ENCODE measurements at places on chromosomes 2 and 18. TPM values are rescaled to one million over a fixed set of nuclear protein-coding genes. Genes with fewer than 3 reads are reported as not detected.

DNA sequence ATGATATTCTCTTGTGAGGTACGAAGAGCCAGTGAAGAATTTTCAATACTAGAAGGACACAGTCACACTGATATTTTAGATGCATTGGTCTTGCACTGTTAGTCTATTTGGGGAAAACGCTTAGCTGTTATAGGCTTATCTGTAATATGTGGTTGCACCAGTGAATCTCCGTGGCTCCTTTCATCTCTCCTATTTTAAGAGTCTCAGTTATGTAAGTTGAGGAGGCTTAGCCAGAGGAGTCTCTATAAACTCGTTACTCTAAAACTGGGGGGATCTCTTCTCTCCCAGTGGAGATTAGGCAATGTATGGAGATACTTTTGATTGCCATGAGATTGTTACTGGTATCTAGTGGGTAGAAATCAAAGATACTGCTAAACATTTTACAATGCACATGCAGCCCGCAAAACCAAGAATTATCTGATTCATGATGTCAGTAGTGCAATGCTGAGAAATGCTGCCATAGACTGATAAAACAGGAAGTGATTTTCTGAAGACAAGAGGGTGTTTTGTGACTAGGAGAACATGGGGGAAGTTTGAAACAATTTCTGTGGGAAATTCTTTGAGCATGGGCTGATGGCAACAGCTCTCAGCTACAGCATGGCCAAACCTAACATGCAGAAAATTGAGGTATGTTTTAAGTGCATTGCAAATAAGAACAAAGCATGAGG is 339.1 kb downstream of the SOX11 start:
- no peak for DNase-seq

The CACNB4 gene
- total RNA-seq, result 1.3 TPM

- DNase-seq, result no peak
Observed at GRCh38 chr18:24293254-24293653, 104.4 kb downstream of the OSBPL1A start.

The SP5 gene
- total RNA-seq, result not detected

The MAP3K19 gene
- not detected for total RNA-seq

DNA sequence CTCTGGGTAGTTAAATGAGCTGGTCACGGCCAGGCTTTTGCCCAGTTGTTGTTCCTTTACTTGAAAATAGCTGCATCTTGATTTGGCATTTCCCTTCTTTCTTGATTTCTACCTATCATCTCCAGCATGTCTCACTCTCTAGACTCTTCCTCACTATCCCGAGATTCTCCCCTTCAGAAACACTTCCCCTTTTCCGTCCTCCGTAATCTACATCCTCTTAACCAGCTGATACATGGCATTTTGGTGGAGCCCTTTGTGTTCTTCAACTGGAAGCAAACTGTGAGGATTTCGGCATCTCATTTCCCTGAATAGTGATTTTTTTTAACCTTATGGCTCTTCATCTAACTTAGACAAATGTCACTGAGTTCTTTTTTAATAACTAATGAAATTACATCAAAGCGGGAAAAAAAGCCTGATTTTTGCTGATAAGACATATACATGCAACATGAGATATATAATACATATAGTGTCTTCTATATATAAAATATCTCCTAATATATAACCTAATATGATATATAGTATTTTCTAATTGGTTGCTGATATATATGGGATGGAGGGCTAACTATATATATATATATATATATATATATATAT is 220.2 kb upstream of the RASGRP3 start:
- no peak for DNase-seq

DNA sequence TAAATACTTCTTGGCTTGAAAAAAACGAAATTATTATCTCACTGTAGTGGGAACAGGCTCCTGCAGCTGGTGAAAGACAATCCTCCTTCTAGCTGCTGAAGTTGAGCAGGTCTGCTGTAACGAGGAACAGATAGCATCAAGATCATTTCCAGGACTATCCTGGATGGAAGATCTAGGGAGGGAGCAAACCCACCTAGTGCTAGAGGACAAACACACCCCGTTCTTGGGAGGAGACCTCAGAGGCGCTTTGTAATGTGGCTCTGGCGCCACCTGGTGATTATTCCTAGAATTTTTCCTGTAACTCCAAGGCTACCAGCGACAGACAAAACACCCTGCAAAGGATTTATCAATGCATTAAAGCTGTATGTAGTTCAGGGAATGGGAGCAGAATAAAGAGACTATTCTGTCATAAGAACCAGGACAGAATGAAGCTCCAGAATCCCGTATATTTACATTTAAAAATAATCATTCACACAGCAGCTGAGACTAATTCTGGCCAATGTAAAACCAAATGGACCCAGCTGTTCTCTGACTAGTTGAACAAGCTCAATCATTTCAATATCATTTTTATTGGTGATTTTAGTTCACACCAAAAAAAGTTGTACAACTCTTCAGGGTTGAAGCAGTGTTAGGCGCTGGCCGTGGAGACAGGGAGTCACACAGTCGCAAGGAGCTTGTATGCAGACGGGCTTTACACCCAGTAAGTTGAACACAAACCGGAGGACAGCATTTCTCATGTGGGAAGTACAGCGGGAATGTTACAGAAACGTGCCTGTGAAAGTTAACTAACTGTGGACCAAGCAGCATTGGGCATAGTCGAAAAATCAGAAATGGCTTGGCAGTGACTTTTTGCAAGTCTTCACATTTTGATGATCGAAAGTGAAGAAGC is 290.3 kb downstream of the TRIB2 start:
- DNase-seq, result peak; percentile 64

The UGT1A8 gene
- not detected for total RNA-seq

- no peak for DNase-seq
Observed at GRCh38 chr2:120226316-120226715, 3.1 kb upstream of the TMEM185B start.

The TMEM247 gene
- total RNA-seq, result not detected

The RGPD8 gene
- 19.7 TPM for total RNA-seq

The LIMS3 gene
- 4.7 TPM for total RNA-seq

The ARHGAP28 gene
- total RNA-seq, result 16.3 TPM

DNA sequence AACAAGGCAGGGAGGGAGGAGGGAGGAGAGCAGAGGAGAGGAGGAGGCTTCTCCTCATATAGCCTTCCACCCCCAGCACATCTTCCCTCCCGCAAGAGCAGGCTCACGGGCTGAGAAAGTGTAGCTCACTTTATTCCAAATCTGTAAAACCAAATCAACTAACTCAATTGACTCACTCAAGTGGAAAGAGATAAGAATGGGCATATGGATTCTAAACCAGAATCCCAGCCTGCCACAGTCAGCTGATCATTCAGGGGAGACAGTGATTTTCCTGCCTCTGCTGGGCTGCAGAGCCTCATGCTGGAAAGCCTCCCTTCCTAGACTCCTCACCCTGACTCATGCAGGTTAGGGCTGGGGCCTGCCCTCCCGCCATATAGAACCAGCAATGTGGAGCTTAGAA is 4.2 kb upstream of the TWSG1 start:
- DNase-seq, result no peak

- no peak for DNase-seq
Observed at GRCh38 chr2:146124741-146125140, 1604.8 kb upstream of the ZEB2 start.

The CNOT9 gene
- total RNA-seq, result 17.6 TPM

GRCh38 chr2:70513738-70514137 is 39.9 kb downstream of the TGFA start:
- DNase-seq, result no peak

The GNLY gene
- total RNA-seq, result not detected

GRCh38 chr2:163649080-163649479 is 86.7 kb downstream of the FIGN start:
- no peak for DNase-seq

The ABCB11 gene
- not detected for total RNA-seq

The LYG2 gene
- not detected for total RNA-seq

The CLK1 gene
- total RNA-seq, result 151 TPM

The GAREM2 gene
- total RNA-seq, result 1.6 TPM

The EPHA4 gene
- total RNA-seq, result 4.0 TPM

DNA sequence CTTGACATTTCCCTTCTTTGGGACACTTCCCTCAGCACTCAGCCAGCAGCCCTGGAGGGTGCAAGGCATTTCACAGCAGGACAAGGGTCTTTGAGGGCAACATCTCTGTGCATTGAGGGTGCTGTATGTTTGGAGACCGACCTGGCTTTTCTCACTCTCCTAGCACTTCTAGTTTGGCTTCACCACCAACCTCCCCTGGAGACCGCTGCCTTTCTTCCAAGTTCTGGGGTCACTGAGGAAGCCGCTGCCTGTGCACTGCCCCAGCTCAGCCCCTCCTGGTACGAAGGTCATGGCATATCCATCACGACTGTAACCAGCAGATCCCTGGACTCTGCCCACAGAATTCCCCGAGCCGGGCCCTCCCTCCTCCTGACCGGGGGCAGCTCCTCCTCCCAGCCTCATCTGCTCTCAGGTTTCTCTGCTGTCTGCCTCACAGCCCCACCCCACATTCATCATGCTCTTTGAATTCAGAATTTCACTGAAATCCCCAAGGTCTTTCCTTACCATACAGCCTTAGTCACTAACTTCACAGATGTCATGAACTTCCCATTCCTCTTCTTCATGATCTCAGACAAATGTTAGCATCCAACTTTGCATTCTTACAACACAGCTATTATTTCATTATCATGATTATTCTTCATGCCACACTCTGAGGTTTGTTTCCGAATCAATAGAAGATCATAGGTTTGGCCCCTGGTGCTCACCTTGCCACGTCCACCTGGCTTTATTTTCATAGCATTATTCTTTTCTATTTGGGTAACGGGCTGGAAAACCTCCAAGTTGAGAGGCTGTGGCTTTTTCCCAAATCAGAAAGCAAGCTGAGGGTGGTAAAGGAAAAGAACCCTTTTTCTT is 113.0 kb upstream of the COPS8 start:
- DNase-seq, result peak; percentile 35

The FLACC1 gene
- 0.78 TPM for total RNA-seq

The ALLC gene
- total RNA-seq, result not detected

The ZBTB7C gene
- total RNA-seq, result 2.3 TPM

DNA sequence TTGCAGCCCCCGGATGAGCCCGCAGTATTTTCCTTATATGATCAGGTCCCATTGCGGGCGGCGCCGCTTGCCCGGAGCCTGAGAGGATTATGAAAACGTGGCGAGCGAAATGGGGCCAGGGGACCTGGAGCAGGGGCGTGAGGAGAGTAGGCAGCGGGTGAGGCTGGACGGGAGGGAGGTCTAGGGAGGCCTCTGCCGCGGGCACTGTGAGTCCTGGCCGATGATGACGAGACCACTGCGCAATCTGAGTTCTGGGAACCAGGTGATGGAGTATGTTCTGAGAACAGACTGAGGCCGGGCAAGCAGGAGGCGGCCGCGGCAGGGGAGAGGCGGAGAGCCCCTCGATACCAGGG is 790 bp upstream of the ACAA2 start:
- DNase-seq, result peak; percentile 68

The ERICH2 gene
- total RNA-seq, result not detected

The ATAD2B gene
- total RNA-seq, result 16.8 TPM

GRCh38 chr2:136001131-136001530 is 15.7 kb upstream of the DARS1 start:
- DNase-seq, result no peak

DNA sequence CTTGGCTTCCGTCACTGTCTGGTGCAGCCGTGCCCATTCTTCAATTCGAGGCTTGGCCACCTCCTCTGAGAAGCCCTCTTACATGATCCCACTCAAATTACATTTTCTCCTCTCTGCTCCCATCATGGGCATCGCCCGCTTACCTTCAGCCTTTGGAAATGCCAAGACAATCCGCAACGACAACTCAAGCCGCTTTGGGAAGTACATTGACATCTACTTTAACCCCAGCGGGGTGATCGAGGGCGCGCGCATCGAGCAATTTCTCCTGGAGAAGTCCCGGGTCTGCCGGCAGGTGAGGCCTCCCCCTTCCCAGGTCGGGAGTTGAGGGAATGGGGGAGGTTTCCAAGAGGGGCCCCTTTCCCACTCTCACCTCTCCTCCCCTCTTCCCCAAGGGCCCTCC is 38.3 kb downstream of the MYO7B start:
- no peak for DNase-seq

The CYBRD1 gene
- 59.7 TPM for total RNA-seq

DNA sequence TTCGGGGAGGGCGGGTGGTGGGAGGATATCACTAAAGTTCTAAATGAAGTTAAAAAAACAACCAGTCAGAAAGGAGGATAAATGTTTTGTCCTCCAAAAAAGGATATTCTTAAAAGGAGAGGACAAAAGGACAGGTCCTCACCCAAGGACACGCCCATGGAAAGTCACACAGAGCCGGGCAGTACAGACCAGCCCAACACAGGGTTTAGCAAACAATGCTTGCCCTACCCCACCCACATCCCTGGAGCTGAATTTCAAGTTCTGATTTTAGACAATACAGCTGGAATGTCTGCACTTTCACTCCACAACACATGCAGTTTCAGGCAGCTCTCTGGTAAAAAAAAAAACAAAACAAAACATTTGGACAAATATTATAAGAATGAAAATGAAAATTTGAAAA is 67.9 kb downstream of the SLC9A4 start:
- DNase-seq, result no peak

The SLC30A3 gene
- total RNA-seq, result not detected

GRCh38 chr2:95234286-95234785 is 27.0 kb downstream of the ZNF892 start:
- no peak for DNase-seq

GRCh38 chr2:60490441-60490840 is 63.0 kb downstream of the BCL11A start:
- no peak for DNase-seq

GRCh38 chr2:240407090-240407489 is 28.4 kb upstream of the GPC1 start:
- no peak for DNase-seq

The UPP2 gene
- total RNA-seq, result not detected

- DNase-seq, result peak; percentile 8
Observed at GRCh38 chr2:217975626-217976025, 27.2 kb downstream of the TNS1 start.

DNA sequence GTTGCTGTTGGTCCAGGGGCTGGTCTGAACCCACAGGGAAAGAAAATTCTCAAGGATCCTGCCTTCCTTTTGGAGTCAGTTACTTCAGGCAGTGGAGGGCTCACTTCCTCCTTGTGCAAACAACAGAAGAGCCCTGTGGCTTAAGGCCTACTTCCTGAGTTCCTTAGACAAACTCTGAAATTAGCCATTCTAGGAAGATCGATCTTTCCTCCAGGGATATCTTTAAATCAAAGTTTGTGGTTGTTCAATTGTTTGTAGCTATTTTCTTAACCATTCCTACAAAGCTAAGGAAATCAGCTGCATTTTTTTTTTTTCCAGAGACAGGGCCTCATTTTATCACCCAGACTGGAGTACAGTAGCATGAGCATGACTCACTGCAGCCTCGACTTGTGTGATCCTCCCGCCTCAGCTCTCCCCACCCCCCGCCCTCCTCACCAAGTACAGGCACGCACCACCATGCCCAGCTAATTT is 156.0 kb downstream of the TANC1 start:
- DNase-seq, result peak; percentile 48

All from body of pancreas (tissue), 4 donors.